Uterus (tissue), 4 donors: ENCODE measurements at places on chromosomes 2 and 18. TPM values are rescaled to one million over a fixed set of nuclear protein-coding genes. Genes with fewer than 3 reads are reported as not detected.

DNA sequence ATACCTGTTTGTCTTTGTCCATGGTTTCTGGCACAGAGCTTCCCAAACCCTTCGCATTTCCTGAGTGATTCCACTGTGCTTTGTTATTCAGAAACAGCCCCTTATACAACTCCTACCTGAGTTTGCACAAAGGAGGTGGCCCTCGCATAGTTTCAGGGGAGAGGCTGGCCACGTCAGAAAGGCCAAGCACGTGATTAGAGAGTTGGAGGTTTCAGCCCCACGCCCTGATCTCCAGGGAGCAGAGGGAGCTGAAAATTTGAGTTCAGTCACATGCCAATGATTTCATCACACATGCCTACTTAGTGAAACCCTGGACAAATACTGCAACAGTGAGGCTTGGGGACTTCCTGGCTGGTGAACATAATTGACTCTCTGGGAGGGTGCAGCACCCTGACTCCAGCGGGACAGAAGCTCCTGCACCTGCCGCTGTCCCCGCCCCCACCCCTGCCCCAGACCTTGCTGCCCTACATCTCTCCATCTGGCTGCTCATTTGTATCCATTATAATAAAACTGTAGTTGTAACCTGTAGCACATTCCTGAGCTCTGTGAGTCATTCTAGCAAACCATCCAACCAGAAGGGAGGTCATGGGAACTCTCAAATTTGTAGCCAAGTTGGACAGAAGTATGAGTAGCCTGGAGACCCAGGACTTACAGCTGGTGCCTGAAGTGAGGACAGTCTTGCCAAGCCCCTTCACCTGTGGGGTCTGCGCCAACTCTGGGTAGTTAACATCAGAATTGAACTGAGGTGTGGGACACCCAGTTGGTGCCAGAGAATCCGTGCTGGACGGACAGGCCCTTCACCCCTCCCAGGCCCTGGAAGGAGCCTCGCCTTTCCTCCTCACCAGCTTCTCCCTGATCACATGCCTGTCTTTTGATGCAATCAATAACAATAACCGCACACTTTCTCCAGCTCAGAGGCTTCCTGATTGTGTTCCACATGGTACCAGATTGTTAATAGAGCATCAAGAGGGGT, 224.3 kb downstream of the ANAPC1 start:
- DNase-seq = peak; percentile 50

- no peak for DNase-seq
Measured at GRCh38 chr2:74107071-74107470, 40.6 kb downstream of the BOLA3 start.

- DNase-seq = no peak
Measured at GRCh38 chr2:140586379-140586778, 1544.4 kb downstream of the LRP1B start.

GRCh38 chr2:46315103-46315890, 18.1 kb downstream of the EPAS1 start:
- peak; percentile 98 for DNase-seq

DNA sequence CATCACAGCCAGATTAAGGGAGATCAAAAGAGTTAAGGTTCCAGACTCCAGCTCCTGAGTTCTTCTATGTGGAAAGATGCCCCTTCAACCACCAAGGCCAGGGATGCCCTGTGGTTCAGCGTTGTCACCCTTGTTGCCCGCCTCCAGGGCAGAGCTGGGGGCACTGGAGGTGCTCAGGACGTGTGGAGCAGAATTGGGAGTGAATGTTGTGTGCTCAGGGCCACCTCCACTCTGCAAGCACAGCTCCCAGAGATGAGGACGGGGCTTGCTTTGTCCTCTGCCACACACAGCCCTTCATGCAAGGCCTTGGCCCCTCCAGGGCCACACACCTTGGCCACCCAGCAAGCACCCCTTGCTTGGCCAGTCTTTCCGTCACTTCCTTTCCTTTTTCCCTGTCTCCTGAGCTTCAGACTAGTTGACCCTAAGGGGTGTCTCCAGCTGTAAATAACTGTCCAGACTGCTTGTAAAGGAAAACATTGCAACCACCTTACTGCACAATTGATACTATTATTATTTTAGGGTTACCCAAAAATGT, 103.3 kb downstream of the AGAP1 start:
- no peak for DNase-seq

- no peak for DNase-seq
Measured at GRCh38 chr2:215835657-215836056, 177.7 kb downstream of the MREG start.

DNA sequence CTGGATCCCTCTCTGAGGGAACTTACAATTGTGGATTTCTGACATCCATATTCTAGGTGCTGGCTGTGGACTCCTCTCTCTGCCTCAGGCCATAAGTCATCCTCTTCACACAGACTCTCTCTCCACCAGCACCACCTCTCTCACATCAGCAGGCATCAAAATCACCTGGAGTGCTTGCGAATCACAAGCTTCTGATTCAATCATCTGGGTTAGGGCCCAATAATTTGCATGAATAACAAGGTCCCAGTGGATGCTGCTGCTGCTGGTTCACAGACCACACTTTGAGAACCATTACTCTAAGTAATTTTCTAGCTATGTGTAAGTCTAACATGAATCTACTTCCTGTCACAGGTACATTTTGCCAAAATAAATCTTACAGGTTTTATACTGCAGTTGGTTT, 214.9 kb downstream of the DSEL start:
- DNase-seq = no peak

DNA sequence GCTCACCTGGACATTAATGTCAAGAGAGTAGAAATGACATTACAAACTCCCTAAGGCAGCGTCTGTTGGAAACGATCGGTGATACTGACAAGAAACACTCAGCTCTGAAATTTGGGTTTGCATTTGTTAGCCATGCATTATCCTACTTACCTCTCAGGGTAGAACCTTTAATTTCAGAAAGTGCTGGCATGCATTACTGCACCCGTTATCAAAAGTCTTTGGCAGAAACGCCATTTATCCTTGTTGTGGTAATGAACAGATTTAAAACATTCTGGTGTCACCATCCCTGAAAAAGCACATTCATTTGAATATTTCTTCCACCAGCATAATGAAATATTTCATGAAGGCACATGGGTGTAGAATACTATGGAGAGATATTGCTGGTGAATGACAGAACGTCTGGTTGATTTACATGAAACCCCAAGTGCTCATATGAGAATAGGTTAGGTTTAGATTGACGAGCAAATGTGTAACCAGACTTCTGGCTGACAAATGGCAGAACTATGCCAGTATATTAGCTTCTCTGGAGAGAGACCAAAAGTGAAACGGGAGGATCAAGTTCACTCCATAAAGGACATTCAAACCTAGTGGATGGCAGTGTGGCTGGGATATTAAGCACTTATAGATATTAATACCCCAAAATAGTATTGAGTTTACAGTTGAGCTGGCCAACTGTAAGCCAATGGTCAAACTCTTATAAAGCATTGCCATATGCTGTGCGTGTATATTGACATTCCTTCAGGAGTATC, 53.5 kb upstream of the ITGB6 start:
- no peak for DNase-seq

- no peak for DNase-seq
Measured at GRCh38 chr2:121519153-121519552, 11.5 kb upstream of the RNU4ATAC start.

DNA sequence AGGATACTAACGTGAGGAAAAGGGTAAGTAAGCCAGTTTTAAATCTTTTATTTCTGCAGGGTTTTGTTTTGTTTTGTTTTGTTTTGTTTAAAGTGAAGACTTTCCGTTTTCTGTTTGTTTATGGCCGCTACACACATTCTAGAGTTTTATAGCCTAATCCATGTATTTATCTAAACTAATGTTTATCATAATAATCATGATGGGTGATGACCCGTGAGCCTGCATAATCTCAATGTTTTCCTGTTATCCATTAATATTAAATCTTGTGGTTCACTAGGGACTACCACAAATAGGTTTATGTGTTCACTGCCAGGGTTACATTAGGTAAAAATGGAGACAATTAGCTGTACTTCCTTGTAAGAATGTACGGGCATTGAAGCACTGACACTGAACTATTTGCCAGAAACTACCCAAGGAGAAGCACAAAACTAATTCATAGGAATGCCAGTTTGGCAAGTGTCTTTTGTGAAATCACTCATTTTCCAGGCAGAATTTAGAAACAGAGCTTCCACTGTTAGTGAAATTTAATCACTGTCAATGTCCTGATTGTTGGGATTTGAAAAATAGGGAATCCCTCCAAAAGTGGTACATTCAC, 574.8 kb downstream of the LRP1B start:
- DNase-seq = no peak

- DNase-seq = no peak
Measured at GRCh38 chr2:84631047-84631446, 114.7 kb downstream of the DNAH6 start.

DNA sequence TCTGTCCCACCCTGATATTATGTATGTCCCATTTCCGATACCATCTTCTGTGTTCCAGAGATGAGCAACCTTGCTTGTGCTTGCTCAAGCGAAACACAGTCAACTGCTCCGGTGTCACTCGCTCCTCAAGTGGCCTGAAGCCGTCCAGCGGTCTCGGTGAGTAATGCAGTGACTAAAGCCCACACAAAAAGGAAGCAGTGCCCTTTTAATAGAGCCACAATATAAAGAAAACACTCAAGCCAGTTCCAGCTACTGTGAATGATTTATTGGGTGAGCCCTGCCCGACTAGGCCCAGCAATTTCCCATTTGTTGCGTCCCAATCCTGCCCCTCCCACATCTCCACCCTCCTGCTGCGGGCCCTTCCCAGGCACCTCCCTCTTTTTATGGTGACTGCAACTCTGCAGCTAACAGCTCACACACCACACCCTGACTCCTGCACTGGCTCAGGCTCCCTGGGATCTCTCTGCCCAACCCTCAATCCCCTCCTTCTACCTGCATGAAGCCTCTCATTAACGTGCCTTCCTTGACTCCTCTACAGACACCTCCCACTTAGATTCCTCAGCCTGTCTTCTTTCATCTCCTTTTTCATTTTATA, 44.2 kb upstream of the DSC1 start:
- DNase-seq = peak; percentile 17

DNA sequence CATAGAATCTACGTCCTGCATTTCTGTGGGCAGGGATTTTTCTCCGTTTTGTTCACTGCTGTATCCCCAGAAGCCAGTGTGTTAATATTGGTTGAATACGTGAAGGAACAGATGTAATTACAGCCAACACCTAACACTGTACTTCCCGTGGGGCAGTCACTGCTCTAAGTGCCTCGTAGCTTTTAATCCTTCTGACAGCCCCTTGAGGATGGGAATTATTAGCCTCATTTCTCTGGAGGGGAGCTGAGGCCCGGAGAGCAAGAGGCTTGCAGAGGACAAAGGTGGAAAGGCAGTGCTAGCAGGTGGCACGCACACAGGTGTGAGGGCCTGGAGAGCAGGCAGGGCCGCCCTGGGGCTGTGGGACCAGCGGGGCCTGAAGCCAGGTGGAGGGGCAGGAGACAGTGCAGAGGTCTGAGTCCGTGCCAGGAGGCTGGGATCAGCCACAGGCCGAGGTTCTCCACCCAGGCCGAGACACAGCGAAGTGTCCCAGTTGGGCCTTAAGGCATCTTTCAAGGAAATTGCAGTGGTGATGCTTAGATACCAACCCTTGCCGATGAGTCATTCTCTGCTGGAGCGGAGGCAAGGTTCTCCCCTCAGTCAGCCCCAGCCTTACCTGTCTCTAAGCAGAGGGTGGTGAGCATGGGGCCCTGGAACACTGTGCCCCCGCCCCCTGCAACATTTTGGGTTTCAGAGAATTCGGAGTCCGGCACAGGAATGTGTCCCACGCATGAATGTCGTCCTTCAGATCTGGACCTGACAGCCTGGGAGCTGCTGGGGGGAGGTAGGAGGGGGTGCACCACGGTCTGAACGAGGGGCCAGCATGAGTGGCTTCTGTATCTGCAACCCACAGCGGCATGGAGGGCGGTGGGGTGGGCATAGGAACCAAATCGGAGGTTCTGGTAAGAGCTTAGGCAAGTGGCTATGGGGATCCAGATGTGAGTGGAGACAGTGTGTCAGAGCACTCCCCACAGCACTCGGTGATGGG, 122.6 kb downstream of the GBX2 start:
- no peak for DNase-seq

DNA sequence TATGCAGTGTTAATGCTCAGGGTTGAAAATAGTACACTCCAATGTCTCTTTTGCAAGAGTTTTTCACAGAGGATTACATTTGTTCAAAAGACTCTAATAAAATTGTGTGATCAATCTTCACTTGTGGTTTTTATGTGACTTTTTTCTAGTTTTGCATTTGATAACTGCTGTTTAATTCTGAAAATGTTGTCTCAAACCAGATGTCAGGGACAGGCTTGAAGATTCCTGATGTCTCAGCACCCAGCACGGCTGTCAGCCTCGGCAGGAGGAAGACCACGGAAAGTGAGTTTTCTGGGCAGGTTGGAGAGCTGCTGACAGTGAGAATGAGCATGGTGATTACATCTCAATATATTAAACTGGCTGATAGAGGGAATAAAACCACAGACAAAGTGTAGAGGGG, 9.1 kb downstream of the SOX11 start:
- DNase-seq = no peak

DNA sequence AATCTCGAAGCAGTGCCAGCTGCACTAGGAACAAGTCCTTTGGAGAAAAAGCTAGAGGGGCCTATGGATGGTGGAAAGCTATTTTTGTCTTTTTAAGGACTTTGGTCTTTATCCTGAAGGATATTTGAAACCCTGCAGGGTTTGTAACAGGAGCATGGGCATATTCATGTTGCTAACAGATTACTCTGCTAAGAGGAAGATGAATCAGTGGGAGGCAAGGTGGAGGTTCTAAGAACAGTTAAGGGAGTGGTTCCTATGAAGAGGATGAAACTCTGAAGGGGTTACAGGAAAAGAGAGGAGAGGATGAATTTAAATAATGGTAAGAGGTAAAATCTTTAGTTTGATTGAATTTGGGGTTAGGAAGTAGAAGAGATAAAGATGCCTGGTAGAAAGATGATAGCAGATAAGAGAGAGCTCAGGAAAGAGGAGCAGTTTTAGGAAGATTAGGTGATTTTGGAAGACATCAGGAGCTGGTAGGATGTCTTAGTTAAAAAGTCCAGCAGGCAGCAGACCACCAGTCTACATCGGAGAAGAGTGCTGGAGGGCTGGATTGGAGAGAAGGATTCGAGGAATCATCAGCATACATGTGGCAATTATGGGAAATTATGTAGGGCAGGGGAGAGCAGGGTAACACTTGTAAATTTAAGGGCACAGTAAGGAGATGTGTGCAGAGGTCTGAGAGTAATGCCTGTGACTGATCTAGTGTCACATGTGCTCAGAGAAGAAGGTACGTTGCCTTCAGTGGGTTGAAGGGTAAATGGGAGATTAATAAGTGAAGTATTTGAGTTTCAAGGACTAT, 39.3 kb upstream of the C1GALT1C1L start:
- DNase-seq = no peak

DNA sequence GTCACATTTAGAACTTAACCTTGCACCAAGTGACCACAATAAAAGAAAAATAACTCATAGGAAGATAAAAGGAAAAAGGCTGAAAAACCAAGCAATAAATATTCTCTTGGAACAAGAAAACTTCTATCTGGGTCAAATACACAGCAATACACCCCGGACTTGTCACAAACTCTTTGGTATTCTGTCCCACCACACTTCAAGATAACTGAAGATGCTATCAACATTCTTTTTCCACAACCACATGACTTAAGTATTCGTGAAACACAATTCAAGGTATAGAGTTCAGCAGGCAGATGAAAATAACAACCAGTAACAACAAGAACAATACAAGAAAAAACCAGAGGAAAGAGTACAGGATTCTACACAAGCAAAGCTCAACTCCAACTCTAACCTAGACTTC, 18.0 kb downstream of the MBD2 start:
- no peak for DNase-seq

- no peak for DNase-seq
Measured at GRCh38 chr2:139864821-139865302, 1084.7 kb upstream of the NXPH2 start.

NETO1 gene
- 1.0 TPM for total RNA-seq

TNFAIP6 gene
- total RNA-seq = 3.2 TPM

FOXI3 gene
- not detected for total RNA-seq

NR4A2 gene
- 1.3 TPM for total RNA-seq

MYOM1 gene
- total RNA-seq = 15.8 TPM

DPP4 gene
- total RNA-seq = 5.1 TPM
